Stimulated activated CD4-positive, alpha-beta T cell treated with anti-CD3 and anti-CD28 coated beads, TNF-alpha, amount 100 ng/mL, for 1 hour (primary cell): ENCODE measurements at places on chromosomes 13 and 19.
A peak's percentile ranks its signal among the peaks of the same experiment; 100 is the strongest.

- DNase-seq: no peak
Measured at GRCh38 chr13:56271686-56272085, 869.0 kb upstream of the PRR20A start.

- no peak for DNase-seq
Measured at GRCh38 chr13:30792285-30793000, 57.1 kb downstream of the ALOX5AP start.

- DNase-seq: no peak
Measured at GRCh38 chr13:38686577-38687245, at the start of gene FREM2. Gene FREM2 (plus strand): TSS chr13:38687077. CDS start chr13:38687345, 268 bp downstream.

DNA sequence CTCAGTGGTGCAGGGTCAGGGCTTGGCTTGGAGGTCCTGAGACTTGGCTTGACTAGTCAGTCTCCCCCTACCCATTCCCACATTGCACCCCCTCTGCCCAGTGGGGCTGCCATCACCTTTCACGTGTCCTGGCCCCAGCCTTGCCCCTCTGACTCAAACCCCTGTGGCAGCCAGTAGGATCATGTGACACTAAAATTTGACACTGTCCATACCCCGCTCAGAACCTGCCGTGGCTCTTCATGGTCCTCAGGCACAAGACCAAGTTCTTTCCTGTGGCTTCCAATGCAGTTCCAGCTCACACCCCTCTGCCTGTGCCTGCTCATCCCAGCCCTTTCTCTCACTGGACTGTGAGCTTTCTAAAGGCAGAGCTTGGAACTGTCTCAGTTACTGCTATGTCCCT, 2.2 kb downstream of the PSMD8 start:
- no peak for DNase-seq

DNA sequence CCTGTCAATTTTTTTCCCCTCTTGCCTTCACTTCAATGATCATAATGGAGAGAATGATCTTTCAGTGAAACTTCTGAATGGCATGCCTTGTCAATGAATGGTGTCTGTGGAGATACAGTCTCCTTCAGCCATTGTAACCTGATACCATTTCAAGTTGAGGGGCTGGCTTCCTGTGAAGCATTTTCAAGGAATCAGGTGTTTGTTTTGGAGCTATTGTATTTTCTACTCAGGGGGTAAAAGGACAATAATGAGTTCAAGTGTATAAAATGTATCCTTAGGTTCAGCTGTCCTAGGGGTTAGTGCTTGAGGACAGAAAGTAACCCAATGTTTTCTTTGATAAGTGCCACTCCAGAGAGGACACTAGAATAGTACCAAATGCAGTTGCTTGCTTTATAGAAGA, 23.8 kb upstream of the CBY2 start:
- DNase-seq: no peak

DNA sequence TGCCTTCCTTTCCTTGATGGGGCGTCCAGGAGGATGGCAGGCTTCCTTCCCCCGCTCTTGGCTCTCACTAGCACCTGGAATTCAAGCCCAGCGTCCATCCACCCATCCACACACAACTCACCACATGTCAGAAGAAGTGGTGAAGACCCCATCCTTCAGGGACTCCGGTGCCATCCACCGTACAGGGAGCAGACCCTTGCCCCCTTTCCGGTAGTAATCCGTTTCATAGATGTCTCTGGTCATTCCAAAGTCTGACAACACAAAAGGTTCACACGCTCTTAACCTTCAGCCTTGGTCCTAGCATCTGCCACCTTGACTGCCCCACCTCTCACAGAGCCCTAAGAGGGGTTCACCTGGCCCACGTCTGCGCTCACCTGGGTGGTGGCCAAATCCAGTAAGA, 51.0 kb downstream of the ZNF557 start:
- DNase-seq: no peak

GRCh38 chr13:106961651-106962050, 393.7 kb upstream of the ARGLU1 start:
- DNase-seq: no peak

DNA sequence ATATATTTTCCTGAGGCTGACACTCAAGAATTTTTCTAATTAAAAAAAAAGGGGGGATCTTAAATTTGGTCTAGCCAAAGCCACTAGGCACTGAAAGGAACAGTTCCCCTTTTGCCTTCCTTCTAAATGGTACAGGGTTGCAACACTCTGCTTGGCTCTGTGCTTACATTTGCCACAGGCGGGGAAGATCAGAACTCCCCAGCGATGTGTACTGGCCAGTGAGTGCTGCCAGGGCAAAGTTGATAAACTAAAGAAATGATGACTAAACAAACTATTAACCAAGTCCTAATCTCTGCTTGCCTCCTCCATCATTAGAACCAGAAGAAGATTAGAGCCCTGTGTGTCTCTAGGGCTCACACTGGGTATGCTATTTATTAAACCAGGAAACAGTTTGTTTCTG, 75.3 kb upstream of the SCEL start:
- DNase-seq: no peak

- DNase-seq: no peak
Measured at GRCh38 chr13:102626928-102627327, 30.1 kb downstream of the TPP2 start.

DNA sequence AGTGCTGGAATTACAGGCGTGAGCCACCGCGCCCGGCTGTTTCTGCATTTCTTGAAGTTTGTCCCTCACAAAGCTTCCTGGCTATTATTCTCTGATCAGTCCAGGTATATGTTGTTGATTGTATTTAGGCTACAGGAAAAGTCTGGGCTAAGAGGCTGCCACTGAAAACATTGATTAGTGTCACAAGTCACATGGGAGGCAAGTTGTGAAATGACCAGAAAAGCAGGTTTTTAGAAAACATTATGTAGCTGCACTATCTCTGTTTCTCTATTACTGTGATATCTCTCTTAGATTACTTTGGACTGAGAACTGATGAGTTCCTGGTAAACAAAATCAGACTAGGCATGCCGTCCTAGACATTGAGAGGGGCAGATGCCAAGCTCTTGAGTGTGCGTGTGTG, 16.0 kb upstream of the ZDHHC20 start:
- no peak for DNase-seq

DNA sequence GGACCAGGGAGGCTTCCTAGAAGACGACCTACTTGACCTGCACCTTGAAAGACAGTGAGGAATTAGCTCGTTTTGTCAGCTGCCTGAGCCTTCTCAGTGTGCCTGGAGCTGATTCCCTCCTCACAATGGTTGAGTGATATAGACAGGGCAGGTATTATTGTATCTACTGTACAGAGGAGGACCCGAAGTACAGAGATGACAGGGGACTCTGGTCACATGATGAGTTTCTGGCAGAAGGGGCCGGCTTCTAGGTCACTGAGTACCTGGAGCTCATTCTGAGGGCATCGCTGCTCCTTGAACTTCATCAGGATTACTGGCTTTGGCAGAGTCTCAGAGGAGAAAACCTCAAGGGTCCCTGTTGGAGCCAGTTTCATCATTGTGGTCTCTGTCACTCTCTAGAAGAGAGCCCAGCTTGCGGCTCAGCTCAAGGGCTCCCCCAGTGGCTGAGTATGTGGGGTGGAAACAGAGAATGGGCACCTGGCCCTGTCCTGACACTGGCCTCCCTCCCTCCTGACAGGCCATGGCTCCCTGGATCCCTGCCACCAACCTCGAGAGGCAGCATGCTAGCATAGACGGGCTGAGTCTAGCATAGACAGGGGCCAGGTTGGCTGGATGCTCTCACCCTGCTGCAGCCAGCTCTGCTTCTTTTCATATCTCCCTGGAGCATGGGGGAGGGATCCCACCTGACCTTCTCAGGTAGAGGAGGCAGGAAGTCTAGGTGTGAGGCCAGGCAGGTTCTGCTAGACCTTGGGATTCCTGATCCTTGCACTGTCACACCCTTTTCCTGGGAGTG, 38.7 kb downstream of the NFIX start:
- peak; percentile 27 for DNase-seq

GRCh38 chr19:41327076-41327575, 17.2 kb downstream of the CCDC97 start:
- DNase-seq: no peak

DNA sequence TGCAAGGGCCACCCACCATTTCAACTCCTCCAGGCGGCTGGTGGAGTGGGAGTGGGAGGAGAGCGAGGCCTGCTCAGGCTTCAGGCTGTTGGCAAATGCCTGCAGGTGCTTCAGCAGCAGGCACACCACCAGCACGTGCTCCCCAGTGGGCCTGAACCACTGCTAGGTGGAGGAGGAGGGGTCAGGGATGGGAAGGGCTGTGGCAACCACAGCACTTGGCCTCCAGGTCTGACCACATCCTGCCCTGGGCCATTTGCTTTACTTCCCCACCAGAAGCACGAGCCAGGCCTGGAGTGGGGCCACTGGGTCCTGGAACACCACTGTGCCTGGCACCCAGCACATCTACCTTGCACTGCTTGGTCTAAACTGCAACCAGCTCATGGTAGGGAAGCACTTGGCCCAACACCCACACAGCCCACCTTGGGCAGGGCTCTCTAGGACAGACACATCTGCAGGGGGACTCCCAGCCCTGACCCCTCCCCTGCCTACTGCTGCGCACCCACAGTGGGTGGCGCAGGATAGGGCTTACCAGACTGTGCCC, 26.2 kb downstream of the TUBA3C start:
- DNase-seq: no peak

DNA sequence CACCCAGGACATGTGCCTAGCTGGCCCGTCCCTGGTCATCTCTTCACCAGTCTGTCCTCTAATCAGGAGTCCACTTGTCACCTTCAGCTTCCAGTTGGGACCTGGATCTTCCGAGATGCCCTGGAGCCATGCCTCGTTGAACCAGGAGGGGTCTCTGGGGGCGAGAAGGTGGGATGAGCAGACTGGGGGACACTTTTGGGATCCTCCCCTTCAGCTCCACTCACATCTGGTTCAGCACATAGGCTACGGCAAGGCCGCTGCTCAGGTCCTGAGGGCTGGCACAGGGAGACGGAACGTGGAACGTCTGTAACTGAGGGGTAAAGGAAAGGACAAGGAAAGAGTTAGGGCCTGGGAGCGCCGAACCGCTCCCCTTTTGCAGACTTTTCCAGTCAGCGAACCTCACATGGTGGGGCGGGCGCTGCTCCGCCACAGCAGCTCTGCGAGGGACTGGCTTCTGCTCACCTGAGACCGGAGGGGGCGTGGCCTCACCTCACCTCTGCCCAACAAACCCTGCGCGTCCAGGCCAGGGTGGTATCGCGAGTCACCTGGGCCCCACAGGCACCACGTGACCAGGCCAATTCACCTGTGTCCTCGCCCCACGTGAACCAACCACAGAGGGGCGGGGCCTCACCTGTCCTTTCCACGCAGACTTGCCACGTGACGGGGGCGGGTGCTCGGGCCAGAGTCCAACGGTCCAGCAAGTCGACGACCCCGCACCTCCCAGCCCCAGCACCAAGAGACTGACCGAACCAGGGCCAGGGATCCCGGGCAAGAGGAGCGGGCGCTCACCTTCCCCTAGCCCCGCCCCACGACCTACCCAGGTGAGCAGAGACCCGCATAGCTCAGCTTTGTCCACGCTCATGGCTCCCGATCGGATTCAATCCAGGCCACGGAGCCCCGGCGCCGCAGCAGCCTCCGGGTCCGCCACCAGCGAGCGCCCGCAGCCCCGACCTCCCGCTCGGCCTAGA, at the start of gene HOOK2:
Gene HOOK2 (minus strand): TSS at position 965 of the 968 bp plus-strand sequence. CDS start 103 bp downstream, at position 862.
- DNase-seq: no peak

DNA sequence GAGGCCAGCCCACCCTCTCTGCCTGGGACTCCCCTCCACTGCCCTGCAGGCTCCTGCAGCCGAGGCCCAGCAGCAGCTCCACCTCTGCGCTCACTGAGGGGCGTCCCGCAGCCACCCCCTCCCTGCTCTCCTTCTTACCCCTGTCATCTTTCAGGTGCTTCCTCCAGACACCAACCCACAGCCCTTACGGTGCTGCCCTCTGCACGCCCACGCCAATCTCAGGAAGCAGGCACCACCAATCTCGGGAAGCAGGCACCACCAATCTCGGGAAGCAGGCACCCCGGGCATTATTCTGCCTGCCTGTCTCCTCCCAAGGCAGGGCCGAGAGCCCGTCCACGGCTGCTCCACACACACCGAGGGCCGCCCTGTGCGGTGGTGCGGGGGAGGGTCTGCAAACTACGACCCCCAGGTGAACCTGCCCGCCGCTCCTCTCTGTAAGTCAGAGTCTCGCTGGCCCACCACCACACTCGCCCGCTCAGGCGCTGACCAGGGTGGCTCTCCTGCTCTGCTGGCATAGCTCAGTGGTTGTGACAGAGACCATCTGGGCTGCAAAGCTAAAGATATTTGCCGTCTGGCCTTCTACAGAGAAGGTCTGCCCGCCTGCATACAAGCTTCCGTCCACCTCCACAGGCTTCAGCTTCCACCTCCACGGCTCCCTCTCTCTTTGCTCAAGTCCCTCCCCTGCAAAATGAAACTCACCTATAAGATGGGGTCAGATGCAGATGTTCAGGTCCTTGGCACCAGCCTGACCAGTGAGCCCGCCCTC, 2.9 kb downstream of the LSM7 start:
- DNase-seq: no peak

DNA sequence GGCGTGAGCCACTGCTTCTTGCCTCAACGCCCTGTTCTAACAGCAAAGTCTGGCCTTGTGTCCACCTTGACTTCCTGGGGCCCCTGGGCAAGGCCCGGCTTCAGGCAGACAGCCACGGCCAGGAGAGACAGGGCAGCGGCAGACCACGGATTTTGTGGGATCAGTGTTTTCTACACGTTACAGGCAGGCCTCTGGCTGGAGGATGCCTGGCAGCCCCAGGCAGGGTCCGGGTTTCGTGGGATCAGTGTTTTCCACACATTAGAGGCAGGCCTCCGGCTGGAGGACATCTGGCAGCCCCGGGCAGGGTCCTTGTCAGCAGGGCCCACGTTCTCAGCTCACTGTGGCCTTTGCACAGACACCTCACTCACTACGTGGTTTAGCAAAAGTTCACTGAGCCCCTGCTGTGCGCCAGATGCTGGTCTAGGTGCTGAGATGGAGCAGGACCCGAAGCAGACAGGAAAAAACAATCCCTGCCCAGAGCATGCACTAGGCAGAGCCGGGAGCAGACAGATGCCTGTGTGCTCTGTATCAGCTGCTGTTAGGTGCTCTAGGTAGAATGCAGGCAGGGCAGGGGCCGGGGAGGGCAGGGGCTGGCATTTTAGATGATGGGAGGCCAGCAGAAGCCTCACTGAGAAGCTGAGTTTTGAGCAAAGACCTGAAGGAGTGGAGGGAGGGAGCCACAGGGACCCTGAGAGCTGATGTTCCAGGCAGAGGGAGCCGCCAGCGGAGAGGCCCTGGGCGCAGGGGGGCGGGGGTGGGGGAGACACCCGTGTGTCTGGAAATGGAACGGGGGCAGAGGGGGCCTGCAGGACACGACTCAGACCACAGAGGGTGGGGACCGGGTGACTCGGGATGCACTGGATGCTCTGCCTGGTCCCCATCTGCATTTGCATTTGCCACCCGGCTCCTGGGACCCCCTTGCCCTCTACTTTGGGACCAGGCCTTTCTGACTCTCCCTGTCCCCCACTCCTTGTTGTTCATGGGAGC, 25.0 kb upstream of the NCCRP1 start:
- DNase-seq: no peak
